NCI-H1417 treated with DMSO at 0.1 percent for 48 hours (cell line): ENCODE measurements at places on chromosomes 12 and 14.

- DNase-seq: no peak
Measured at GRCh38 chr12:48187916-48188695, 4.7 kb downstream of the CCDC184 start.

DNA sequence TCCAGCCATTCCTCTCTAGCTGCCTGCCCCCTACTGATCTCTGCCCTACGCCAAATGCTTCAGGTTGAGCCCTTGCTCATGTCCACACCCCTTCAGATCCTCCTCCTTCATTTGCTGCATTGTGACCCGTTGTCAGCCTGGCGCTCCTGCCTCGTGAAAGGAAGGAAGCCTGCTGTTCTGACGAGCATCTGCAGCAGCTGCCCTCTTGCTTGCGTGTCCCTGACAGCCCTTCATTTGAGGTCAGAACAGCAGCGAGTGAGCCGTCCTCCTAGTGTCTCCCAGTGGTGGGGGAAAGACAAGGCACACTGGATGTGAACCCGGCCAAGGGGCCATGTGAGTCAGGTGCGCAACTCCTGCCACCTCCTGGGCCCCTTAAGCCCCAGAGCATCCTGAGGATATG is 3.0 kb upstream of the PIANP start:
- DNase-seq: no peak

DNA sequence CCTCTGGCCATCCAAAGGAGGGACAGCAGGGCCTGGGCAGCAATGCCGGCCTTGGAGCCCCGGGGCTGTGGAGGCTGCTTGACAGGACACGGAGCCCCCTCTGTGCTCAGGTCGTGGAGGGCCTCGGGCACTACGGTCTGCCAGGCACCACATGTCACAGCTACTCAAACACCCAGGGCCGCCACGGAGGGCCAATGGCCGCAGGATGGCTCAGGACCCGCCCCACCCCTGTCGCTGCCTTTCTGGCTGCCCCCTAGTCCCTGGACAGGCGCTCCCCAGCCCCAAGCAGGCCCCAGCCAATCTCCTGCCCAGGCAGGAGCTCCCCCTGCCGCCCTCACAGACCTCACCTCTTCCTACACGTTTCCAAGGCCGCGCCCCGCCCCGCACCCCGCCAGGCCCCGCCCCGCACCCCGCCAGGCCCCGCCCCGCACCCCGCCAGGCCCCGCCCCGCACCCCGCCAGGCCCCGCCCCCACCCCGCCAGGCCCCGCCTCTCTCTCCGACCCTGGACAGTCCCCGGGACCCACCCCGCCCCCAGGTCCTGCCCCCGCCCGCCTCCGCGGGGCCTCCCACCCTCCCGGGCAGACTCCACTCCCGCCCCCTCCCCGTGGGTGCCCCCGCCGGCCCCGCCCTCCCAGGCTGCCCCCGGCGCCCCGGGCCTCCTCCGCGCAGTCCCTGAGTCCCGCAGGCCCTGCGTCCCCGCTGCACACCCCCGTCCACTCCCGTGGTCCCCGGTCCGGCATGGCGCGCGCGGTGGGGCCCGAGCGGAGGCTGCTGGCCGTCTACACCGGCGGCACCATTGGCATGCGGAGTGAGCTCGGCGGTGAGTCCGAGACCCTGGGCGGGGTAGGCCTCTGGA is at the start of gene ASPG:
ASPG (plus strand) TSS at position 669 of the 857 bp plus-strand sequence; CDS start at position 740, 71 bp downstream.
- no peak for DNase-seq

GRCh38 chr14:103123634-103124500 is 606 bp downstream of the TNFAIP2 start:
- DNase-seq: no peak

DNA sequence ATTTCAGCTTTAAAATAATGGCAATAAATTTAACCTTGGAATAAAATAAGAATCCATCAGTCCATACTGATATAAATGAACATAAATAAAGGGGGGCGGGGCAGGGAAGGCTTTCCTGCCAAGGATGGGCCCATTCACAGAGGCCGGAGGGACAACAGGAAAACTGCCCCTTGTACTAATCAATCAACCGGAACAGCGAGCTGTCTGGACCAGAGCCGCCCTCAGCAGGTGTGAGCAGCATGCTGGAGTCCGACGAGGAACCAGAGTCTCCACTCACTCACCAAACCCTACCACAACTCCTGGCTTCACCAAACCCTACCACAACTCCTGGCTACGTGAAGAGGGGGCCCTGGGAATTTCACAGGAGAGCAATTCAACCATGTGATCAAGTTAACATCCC is 51.3 kb downstream of the RIMBP2 start:
- DNase-seq: no peak

DNA sequence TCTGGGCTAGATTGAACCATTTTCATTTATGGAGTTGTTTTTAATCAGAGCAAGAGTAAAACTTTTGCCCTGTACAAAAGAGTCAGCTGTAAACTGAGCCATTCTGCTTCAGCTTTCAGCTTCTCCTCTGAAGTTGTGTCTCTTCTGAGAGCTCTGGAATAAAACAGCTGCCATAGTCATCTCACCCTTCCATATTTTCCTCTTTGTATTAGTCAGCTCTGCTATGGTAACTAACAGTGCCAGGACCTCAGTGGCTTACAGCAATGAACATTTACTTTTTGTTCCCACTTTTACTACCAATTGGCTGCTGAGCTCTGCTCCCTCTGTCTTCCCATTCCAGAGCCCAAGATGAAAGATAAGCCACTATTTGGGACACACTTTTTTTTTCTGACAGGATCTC is 178.5 kb downstream of the DAD1 start:
- DNase-seq: no peak
